ENCODE measurements at places on chromosomes 1 and 21. TPM values are rescaled to one million over a fixed set of nuclear protein-coding genes. Genes with fewer than 3 reads are reported as not detected.

The RRAGC gene
- polyA plus RNA-seq: 9.7 TPM

The FLG2 gene
- not detected for polyA plus RNA-seq

- no peak for DNase-seq
Measured at GRCh38 chr1:2984399-2985061, 36.7 kb upstream of the ACTRT2 start.

DNA sequence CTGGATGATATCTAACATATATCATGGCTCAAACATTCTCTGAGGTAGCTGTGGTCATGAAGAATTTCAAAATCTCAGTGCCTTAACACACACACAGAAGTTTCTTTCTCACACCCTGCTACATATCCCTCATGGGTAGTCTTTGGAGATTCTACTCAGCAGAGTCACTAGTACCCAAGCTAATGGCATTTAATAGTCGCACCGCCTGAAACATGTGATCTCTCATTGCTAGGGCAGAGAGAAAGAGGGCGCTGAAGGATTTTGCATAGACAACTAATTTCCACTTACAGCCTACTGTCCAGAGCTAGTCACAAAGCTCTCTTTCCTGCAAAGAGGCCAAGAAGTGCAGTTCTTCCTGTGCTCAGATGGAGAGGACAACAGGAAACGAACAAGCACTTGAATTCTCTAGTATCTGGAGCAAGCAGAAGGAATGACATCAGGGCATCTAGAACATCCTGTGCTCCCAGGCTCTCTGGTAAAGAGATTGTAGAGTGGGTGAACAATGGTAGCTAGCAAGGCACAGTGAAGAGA, 183.4 kb upstream of the PTBP2 start:
- no peak for DNase-seq

GRCh38 chr1:36748466-36748865, 265.8 kb upstream of the CSF3R start:
- DNase-seq: no peak

The CD160 gene
- not detected for polyA plus RNA-seq

DNA sequence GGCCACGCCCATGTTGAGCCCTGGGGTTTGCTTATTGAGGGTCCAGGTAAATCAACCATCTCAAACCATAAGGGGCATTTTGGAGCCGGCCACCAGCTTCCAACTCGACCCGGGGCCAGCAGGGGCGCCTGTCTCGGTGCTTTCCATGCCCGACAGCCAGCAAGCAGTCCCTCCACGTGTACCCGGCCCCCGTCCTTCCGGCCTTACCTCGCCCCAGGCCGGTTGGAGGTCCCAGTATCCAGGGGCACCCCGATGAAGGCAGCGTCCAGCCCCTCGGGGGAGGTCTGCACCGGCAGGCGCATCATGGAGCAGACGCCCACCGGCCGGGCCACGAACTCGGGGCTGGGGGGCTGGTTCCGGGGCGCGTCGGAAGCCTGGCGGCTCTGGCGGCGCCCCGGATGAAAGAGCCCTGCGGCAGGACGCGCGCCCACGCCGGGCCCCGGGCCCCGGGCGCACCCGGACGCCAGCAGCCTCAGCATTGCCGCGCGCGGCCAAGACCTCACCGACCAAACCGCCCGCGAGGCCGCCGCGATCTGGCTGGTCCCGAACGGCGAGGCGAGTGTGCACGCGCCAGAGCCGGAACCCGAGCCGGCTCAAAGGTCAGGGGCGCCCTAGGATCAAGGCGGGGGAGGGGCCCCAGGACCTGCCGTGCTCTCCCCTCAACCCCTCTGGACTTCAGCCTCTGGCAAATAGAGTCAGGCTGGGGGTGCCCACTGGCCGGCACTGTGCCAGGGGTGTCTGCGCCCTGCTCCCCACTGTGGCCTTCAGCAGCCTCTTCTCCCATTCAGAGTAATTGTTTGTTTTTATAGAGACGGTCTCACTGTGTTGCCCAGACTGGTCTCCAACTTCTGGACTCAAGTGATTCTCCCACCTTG, at the start of gene AGMAT:
Gene AGMAT (minus strand): TSS at position 563 of the 875 bp plus-strand sequence. CDS start 84 bp downstream, at position 479.
- peak; percentile 77 for DNase-seq

GRCh38 chr1:231163830-231164427, 2.1 kb downstream of the TRIM67 start:
- no peak for DNase-seq

GRCh38 chr1:169387399-169387798, 19.4 kb downstream of the BLZF1 start:
- no peak for DNase-seq

The OR2AK2 gene
- polyA plus RNA-seq: not detected

The JAK1 gene
- 44.0 TPM for polyA plus RNA-seq

DNA sequence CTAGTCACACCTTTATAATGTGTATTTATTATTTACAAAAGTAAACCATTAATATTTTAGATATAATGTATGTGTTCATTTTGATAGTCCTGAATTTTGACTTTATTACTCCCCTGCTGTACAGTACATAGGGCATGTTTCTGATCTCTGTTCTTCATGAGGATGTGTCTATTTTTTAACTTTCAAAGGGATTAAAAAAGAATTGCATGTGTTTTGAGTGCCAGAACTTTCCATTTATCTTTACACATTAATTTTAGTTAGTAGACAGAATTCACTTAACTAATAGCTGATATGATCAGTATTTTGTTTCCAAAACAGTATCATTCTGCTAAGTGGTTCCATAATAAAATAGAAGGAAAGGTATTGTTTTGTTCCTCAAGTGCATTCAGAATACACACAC, 3.1 kb downstream of the PBX1 start:
- no peak for DNase-seq

GRCh38 chr21:28142697-28143096, 850.0 kb downstream of the LTN1 start:
- DNase-seq: no peak

DNA sequence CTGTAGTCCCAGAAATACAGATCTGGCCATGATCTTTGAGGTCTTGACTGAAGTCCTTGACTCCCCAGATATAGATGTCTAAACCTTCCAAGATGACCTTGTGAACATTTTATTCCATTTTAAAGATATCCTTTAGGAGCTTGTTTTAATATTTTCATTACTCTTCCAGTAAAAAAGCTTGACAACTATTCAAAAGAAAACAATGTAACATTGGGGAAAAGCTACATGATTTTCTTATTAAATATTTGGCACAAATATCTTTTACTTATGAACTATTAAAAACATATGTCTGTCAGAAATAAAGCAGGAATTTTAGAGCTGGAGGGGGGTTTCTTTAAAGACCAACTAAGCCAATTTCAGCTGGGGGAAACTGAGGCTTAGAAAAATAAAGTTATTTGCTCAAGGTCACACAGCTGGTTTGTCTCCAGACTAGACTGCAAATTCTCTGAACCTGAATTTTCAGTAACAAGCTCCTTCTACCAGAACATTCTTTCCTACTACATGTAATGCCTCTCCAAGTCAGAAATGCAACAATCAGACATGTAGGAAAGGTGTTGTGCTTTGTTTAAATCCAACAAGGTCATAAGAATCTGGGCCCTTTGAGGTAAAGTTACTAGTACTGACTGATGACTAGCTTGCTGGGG, 67.0 kb upstream of the PTCH2 start:
- DNase-seq: no peak

The ITLN1 gene
- 10.1 TPM for polyA plus RNA-seq

The CFAP141 gene
- not detected for polyA plus RNA-seq

DNA sequence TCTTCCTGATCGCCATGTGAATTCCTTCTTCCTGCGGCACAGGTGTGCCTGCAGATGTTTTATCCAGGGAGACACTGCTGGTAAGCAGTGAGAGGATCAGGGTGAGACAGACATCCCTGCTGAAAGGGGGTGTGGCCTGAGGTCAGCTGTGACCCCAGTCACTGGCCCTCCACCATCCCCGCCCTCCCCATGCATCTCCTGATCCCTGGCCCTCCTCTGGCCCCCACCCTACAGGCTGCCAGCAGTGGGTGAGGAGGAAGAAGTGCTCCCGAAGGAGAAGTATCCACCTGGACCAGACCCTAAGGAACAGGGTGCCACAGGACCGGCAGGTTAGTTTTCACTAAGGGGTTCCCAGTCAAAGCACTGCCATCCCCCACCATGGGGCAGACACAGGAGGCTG, 85.3 kb downstream of the GLIS1 start:
- DNase-seq: no peak

GRCh38 chr1:98121646-98122045, 200.8 kb upstream of the DPYD start:
- no peak for DNase-seq

DNA sequence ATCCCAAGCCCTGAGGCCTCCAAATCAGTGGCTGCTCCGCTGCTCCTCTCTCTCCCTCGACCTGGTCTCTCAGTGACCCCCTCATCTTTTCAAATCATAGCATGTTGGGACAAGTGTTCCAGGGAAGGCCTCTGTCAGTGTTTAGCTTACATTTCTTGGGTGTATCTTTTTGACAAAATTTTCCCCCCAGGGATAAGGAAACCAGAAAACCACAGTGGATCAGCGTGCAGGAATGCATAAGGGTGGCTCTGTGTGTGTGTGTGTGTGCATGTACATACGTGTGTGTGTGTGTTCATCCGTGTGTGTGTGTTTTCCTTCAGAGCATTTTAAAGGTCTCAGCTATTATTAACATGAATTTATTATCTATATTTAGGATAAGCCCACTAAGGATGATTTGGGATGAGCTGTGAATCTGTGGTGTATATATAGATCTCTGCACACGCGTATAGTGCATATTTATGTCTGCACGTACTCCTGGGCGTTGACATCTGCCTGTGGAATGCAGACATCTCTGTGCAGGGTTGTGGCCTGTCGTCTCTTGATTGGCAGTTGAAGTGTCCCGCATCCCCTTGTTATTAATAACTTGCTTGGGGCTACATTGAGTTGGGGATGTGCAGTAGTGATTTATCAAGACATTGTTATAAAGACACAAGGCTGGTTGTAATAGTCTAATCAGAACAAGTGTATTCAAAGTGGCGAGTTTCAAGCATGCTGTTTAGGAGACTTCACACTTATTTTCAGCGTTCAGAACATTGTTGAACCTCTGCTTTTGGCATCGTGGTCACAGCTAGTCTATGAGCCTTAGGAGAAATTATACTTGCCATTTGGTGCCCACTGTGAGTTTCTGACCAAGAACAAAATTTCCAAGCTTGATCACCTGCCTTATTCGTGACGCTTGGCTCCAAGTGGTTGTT, 55.6 kb downstream of the GALNT2 start:
- no peak for DNase-seq

DNA sequence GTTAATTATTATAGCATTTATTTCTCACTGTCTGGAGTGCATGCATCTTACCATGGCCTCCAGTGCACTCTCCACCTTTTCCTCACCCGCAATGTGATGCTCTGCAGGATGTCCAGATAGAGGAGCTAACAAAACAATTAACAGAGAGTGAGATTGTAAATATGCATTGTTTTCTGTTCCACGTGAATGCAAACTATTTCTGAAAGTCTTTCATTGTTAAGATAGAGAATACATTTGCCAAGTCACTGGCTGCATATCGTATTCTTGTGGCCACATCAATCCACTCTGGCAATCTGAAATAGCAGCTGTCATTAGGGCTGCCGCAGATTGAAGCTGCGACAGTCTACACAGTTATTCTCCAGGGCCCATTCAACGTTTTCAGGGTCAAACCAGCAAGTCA, 143.8 kb downstream of the DUSP10 start:
- DNase-seq: no peak

The MTARC2 gene
- 18.3 TPM for polyA plus RNA-seq

GRCh38 chr21:37688952-37689659, 227.2 kb downstream of the KCNJ6 start:
- DNase-seq: no peak

The UBE2U gene
- polyA plus RNA-seq: not detected

The BSND gene
- not detected for polyA plus RNA-seq

The DENND1B gene
- 2.9 TPM for polyA plus RNA-seq

DNA sequence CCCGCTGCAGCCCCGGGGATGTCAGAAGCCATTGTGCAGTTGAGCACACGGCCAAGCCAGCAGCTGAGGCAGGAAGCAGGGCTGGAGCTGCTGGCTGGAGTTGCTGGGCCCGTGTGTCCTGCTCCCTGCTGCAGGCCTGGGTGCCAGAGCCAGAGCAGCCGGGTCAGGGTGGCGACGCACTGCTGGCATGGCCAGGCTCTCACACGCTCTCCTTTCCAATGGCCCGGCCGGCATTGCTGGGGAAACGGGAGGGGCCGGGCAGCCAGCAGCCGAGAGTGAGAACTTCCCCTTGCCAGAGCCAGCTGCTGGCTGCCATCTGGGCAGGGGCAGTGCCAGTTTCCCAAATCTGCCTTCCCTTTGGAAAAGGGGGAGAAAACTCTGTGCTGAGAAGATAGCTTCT, 82.4 kb upstream of the PROX1 start:
- DNase-seq: peak; percentile 53

DNA sequence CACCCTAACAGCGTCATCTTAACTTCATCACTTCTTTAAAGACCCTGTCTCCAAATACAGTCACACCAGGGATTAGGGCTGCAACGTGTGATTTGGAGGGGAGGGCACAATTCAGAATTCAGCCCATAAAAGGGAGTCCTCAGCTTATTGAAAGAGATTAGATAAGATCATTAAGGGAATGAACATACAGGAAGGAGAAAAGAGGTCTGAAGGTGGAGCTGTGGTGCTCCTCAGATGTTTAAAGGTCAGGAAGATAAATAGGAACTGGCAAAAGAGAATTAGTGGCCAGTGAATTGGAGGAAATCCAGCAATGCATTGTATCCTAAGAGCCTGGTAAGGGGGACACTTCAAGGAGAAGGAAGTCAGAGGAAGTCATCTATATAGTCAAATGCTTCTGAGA, 113.5 kb downstream of the PROX1 start:
- no peak for DNase-seq

GRCh38 chr1:91889717-91890459, 3.9 kb upstream of the TGFBR3 start:
- peak; percentile 41 for DNase-seq

DNA sequence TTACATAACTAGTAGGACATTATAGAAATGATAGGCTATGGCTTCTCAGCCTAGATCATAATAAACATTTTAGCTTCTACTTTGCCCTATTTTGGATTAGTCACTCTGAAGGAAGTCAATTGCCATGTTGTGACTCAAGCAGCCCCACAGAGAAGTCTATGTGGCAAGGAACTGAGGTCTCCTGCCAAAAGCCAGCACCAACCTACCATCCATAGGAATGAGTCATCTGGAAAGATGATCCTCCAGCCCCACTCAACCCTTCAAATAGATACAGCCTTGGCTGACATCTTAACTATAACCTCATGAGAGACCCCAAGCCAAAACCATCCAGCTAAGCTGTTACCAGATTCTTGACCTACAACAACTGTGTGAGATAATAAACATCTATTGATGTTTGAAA, 76.3 kb upstream of the BEND5 start:
- no peak for DNase-seq

- DNase-seq: no peak
Measured at GRCh38 chr1:77015748-77016341, 148.6 kb downstream of the ST6GALNAC5 start.

DNA sequence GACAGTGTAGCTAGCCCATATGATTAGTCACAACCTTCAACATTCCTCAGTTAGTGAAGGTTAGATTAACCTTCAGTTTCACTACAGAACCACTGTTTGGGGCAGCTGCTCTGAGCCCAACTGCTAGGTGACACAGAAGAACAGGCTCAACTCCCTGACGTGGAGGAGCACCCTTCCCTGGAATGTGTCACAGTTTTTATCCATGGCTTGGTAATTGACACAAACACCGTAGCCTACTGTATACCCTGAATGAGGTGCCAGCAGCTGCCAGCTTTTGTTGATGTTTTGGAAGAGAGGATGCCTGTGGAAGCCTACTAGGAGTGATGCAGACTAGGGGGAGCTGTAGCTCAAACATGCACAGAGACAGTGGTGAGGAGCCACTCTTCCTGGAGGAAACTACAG, 56.6 kb upstream of the CR2 start:
- DNase-seq: peak; percentile 32

The RBBP4 gene
- polyA plus RNA-seq: 41.4 TPM

The DOP1B gene
- polyA plus RNA-seq: 4.1 TPM

Measured in stomach (tissue), 19 donors.